SK-N-SH (cell line): ENCODE measurements at places on chromosomes 7 and 10. TPM values are rescaled to one million over a fixed set of nuclear protein-coding genes. Genes with fewer than 3 reads are reported as not detected.

Gene SLC25A28
- polyA plus RNA-seq = 23.8 and 34.3 TPM in 2 replicates

Gene FGFBP3
- polyA plus RNA-seq = 0.81 and 1.3 TPM in 2 replicates

Gene CALCR
- polyA plus RNA-seq = 0.06 and 0.12 TPM in 2 replicates

Gene EBF3
- polyA plus RNA-seq = not detected in 2 replicates

Gene TMEM184A
- 1.5 and 1.8 TPM in 2 replicates for polyA plus RNA-seq

DNA sequence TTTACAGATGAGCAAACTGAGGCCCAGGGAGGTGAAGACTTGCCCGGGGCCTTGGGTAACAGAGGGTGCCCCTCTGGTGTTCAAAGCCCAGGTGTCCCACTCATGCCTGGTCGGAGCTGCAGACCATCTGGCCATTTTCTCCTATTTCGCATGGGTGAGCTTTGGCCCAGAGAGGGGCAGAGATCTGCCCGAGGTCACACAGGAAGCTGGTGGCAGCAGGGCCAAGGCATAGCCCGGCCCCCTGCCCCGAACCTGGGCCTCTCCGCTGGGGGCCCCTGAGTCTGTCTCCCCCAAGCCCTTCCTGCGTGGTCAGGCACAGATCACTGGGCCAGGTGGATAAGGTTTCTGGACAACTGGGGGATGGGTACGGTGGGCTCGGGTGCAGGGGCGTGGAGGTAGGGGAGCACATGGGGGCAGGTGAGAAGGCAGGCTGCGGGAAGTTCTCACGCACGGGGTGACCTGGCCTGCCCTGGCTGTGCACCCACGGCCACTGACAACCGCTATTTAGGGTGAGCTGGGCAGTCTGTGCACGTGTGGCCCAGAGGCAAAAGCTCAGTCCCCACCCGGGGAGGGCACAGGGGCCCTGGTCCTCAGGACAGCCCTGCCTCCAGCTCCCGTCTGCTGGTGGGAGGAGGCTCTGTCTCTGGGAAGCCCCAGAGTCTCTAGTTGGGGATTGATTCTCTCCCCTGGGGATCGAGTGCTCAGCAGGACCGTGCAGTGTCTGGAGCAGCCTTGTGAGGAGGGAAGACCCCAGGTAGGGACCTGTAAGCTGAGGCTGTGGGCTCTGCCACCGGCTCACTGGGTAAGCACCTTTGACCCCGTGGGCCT is 68.6 kb downstream of the UNCX start:
- no peak overlapping the region for H3K4me3 ChIP-seq
- peaks cover 86% of the 10 kb centered on the region for H3K27me3 ChIP-seq

GRCh38 chr10:43203448-43204041 is 63.3 kb downstream of the RASGEF1A start:
- DNase-seq = peak; percentile 52
- no peak overlapping the region for H3K27ac ChIP-seq
- no peaks in the 10 kb centered on the region for H3K4me1 ChIP-seq
- no peaks in the 10 kb centered on the region for H3K27me3 ChIP-seq
- H3K4me3 ChIP-seq = no peak overlapping the region

GRCh38 chr10:119669975-119670640 is 18.9 kb downstream of the BAG3 start:
- H3K36me3 ChIP-seq = peaks cover 24% of the 10 kb centered on the region; the same call in 1 of the 2 replicates
- H3K4me3 ChIP-seq = no peak overlapping the region
- H3K27ac ChIP-seq = peak overlapping the region; percentile 92
- DNase-seq = no peak
- H3K27me3 ChIP-seq = no peaks in the 10 kb centered on the region
- H3K4me1 ChIP-seq = peaks cover 14% of the 10 kb centered on the region; the same call in 1 of the 2 replicates

GRCh38 chr10:131812736-131813604 is 87.8 kb upstream of the PPP2R2D start:
- peak; percentile 20 for DNase-seq
- H3K27me3 ChIP-seq = no peaks in the 10 kb centered on the region
- no peak overlapping the region for H3K27ac ChIP-seq
- no peaks in the 10 kb centered on the region for H3K4me1 ChIP-seq
- no peaks in the 10 kb centered on the region for H3K36me3 ChIP-seq

- no peak overlapping the region for H3K27ac ChIP-seq
- no peak for DNase-seq
- peaks cover 30% of the 10 kb centered on the region; the same call in 1 of the 2 replicates for H3K4me1 ChIP-seq
- no peaks in the 10 kb centered on the region; the same call in 1 of the 2 replicates for H3K27me3 ChIP-seq
- H3K36me3 ChIP-seq = no peaks in the 10 kb centered on the region
- H3K4me3 ChIP-seq = no peak overlapping the region
Observed at GRCh38 chr10:71623098-71623985, 96.2 kb downstream of the C10orf105 start.

DNA sequence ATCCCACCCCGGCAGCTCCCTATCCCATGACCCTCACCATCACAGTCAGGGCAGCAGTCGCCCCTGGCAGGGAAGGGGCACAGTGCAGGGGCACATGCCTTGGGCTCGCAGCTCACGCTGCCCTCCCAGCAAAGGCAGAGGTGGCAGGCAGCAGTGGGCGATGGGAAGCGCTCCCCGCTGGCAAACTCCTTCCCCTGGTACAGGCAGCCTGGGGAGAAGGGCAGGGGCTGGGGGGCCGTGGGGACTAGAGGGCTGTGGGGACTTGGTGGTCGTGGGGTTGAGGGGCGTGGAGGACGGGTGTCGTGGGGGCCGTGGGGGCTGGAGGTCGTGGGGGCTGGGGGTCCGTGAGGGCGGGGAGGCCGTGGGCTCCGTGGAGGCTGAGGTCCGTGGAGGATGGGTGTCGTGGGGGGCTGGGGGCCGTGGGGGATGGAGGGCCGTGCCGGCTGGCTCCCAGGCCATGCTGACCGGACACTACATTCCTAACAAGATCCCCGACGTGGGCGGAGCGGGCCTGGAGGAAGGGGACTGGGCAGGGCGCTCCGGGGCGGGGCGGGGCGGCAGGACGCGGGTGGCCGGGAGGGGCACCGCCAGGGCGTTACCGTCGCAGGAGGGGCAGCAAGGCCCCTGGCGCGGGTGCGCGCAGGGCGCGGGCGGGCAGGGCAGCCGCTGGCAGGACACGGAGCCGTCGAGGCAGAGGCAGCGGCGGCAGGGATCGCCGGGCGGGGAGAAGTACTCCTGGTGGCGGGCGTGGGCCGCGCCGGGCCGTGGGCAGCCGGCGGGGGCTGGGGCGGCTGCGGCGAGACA is 20.0 kb downstream of the KCP start:
- H3K27me3 ChIP-seq = peaks cover 14% of the 10 kb centered on the region; the same call in 1 of the 2 replicates
- H3K27ac ChIP-seq = no peak overlapping the region
- peak; percentile 84 for DNase-seq
- H3K4me3 ChIP-seq = peak overlapping the region; percentile 29
- H3K4me1 ChIP-seq = no peaks in the 10 kb centered on the region

DNA sequence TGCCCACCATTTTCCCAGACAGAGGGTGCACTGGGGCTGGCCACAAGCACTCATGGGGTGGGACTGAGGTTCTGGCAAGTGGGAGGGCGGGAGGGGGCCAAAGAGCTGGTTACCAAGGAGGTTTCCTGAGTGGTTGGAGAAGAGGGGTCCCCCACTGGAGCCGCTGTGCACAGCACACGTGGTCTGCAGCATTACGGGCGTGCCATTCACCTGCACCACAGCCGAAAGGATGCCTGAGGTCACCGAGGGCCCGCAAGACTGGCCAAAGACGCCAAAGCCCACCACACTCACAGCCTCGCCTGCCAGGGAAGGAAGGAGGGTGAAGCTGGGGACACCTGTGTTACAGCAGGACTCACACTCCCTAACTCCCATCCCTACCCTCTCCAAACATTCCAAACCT is 3.9 kb downstream of the TYSND1 start:
- no peak overlapping the region for H3K27ac ChIP-seq
- peaks cover 3% of the 10 kb centered on the region for H3K36me3 ChIP-seq
- no peaks in the 10 kb centered on the region for H3K27me3 ChIP-seq
- H3K4me3 ChIP-seq = no peak overlapping the region
- peaks cover 28% of the 10 kb centered on the region for H3K4me1 ChIP-seq
- no peak for DNase-seq

DNA sequence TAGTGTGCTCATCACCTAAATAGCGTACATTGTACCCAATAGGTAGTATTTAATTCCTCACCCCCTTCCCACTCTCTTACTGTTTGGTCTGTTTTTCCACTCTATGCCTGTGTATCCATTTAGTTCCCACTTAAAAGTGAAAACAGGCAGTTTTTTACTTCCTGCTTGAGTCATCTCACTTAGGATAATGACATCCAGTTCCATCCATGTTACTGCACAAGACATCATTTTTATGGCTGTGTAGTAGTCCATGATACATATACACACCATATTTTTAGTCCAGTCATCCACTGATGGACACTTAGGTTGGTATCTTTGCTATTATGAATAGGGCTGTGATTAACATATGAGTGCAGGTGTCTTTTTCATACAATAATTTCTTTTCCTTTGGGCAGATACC is 10.1 kb downstream of the STK17A start:
- no peaks in the 10 kb centered on the region; the same call in 1 of the 2 replicates for H3K4me1 ChIP-seq
- H3K4me3 ChIP-seq = no peak overlapping the region
- no peak overlapping the region for H3K27ac ChIP-seq
- peaks cover 55% of the 10 kb centered on the region for H3K36me3 ChIP-seq

DNA sequence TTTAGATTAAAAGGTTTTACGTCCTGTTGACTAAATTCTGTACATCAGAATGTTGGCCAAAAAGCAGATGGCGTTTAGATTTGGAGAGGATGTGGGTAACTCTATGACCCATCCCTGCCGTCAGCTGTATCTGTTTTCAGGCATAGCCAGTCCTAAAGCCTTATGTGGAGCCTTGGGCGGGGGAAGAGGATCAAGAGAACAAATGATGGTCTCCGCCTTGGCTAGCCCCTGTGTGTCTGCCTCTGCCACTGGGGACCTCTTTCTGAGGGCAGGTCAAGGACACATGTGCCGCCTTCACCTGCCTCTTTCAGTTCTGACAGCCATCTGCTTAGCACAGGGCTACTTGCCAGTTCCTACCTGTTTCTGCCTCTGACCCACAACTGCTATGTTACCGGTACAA is 24.1 kb downstream of the PDSS1 start:
- H3K36me3 ChIP-seq = peaks cover 25% of the 10 kb centered on the region
- no peak overlapping the region for H3K4me3 ChIP-seq
- no peak overlapping the region for H3K27ac ChIP-seq
- DNase-seq = no peak
